Stimulated activated CD4-positive, alpha-beta T cell treated with anti-CD3 and anti-CD28 coated beads, Interleukin-4, amount 100 ng/mL, for 4 hours (primary cell): ENCODE measurements at places on chromosomes 5 and 9.

DNA sequence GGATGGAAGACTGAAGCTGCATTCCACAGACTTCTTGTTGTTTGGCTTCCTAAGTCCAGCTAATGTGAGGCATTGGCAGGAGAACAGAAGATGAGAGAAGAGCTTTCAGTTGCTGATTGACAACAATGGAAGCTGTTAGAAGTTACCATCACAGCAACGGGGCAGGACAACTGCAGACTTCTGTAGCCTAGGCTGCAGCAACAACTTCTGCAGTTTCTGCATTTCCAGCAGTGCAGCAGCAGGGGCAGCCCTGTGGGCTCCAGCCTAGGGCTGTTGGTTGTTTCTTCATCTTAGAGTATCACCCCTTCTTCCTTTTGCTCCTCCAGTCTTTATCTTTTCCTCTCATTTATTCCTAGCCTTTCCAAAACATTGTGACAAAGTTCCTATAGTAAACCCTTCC, 528.8 kb upstream of the PTGER4 start:
- no peak for DNase-seq

GRCh38 chr5:66149950-66150349, 5.8 kb downstream of the SREK1 start:
- no peak for DNase-seq

DNA sequence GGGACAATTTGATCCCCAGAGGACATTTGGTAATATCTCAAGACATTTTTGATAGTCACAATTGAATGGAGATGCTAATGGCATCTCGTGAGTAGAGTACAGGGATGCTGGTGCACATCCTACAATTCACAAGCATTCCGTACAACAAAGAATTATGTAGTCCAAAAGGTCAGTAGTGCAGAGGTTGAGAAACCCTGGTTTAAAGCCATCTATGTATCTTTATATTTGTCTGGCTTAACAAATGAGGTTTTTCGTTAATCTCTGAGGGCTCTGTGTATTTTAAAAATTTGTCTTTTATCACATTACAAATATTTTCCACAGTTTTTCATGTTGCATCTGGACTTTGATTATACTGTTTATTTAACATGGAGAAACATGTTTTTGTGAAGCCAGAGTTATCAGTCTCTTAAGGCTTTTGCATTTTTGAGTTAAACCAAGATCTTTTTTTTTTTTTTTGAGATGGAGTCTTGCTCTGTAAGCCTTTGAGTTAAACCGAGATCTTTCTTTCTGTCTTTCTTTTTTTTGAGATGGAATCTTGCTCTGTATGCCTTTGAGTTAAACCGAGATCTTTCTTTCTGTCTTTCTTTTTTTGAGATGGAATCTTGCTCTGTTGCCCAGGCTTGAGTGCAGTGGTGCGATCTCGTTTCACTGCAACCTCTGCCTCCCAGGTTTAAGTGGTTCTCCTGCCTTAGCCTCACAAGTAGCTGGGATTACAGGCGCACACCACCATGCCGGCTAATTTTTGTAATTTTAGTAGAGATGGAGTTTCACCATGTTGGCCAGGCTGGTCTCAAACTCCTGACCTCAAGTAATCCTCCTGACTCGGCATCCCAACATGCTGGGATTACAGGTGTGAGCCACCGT, 2.8 kb downstream of the HSDL2 start:
- DNase-seq = no peak

DNA sequence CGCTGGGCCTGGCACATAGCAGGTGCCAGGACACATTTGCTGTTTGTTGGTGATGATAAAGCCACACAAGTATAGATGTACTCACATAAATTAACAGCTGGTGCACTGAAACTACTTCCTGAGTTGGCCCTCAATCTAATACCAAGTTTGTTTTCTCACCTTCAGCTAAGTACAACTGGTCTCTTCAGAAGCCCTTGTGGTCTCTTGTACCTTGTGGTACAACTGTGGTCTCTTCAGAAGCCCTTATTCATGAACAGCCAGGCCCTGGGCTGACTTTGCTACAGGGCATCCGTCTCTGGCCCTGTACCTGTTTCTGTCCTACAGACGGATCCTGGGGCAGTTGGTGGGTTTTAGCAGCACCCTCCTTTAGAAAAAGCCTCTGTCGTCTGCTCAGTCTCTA, 81.5 kb downstream of the DAB2IP start:
- DNase-seq = no peak
